ENCODE measurements at places on chromosomes 4 and X. TPM values are rescaled to one million over a fixed set of nuclear protein-coding genes. Genes with fewer than 3 reads are reported as not detected.

MXRA5 gene
- polyA plus RNA-seq = 0.15 TPM

- no peak overlapping the region for H3K27ac ChIP-seq
- H3K27me3 ChIP-seq = no peaks in the 10 kb centered on the region
- no peaks in the 10 kb centered on the region for H3K4me1 ChIP-seq
- DNase-seq = no peak
- H3K36me3 ChIP-seq = no peaks in the 10 kb centered on the region
- no peak overlapping the region for H3K4me3 ChIP-seq
Observed at GRCh38 chr4:38787693-38788092, 4.9 kb upstream of the TLR10 start.

STPG2 gene
- polyA plus RNA-seq = 0.15 TPM

- DNase-seq = no peak
- H3K36me3 ChIP-seq = no peaks in the 10 kb centered on the region
- H3K4me3 ChIP-seq = no peak overlapping the region
- no peak overlapping the region for H3K27ac ChIP-seq
Observed at GRCh38 chr4:36321176-36321575, 39.8 kb downstream of the DTHD1 start.

- no peaks in the 10 kb centered on the region for H3K27me3 ChIP-seq
- no peak overlapping the region for H3K27ac ChIP-seq
- no peak overlapping the region for H3K4me3 ChIP-seq
Observed at GRCh38 chr4:169256856-169257761, 13.6 kb downstream of the SH3RF1 start.

- no peaks in the 10 kb centered on the region for H3K36me3 ChIP-seq
- no peaks in the 10 kb centered on the region for H3K4me1 ChIP-seq
- no peaks in the 10 kb centered on the region for H3K27me3 ChIP-seq
- DNase-seq = no peak
- H3K4me3 ChIP-seq = no peak overlapping the region
- H3K27ac ChIP-seq = no peak overlapping the region
Observed at GRCh38 chrX:136457303-136457917, 30.3 kb upstream of the BRS3 start.

GRCh38 chr4:129094347-129094746 is 1.0 kb upstream of the SCLT1 start:
- peaks cover 18% of the 10 kb centered on the region for H3K4me1 ChIP-seq
- H3K4me3 ChIP-seq = peak overlapping the region; percentile 85
- no peak for DNase-seq
- no peaks in the 10 kb centered on the region for H3K36me3 ChIP-seq

PCYT1B gene
- polyA plus RNA-seq = 0.09 TPM

DNA sequence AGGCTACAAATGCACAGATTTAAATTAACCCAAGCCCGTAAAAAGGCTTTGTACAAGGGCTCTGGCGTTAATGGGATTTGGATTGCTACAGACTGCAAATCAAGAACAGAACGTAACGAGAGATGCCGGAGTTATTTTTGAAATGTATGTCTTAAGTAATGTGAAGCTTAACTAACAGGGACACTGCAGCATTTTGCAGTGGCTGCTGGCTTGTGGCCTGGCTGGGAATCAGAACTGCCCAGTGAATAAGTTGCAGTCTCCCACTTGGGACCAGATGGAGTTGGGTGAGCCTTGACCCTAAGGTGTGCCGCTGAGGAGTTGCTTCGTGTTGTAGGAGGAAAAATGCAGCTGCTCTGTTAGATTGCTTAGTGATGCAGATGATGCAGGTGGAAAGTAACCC is 318.4 kb downstream of the DHX15 start:
- H3K27me3 ChIP-seq = no peaks in the 10 kb centered on the region
- no peak overlapping the region for H3K27ac ChIP-seq
- no peak for DNase-seq
- no peaks in the 10 kb centered on the region for H3K36me3 ChIP-seq
- no peak overlapping the region for H3K4me3 ChIP-seq

DNA sequence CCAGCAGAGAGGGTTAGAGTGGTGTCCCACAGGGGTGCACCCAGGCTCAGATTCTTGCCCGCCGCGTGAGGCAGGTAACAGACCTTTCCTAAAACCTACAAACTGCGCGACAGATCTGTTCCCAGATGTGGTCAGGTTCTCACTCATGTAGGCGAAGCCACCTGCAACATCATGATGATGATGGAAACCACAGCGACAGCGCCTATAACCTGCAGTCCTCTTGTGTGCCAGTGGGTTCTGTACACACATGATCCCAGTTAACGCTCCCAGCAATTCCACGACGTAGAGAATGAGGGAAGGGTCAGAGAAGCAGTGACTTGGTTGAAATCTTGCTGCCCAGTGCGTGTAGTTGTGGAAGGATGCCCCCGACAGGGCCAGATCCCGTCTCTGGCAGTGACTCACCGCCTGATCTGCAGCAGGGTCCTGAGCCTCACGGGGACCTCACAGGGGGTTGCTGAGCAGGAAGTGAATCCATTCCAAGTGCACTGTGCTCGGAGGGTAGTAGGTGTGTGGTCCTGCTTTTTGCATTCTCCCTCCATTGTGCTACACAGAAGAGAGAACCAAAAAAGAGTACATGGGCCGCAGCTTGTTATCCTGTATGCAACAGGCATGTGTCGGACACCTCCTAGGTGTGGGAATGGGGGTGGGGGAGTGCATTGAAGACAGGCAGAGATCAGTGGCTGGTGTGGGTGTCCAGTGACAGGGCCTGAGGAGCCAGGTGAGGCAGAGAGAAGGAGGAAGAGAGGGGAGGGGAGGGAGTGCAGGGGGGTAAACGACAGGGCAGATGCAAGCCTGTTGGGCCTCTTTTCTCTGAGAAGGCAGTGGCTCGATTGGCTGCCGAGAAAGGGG is 66.6 kb downstream of the MTMR1 start:
- no peak overlapping the region for H3K4me3 ChIP-seq
- H3K27me3 ChIP-seq = no peaks in the 10 kb centered on the region
- peaks cover 23% of the 10 kb centered on the region for H3K36me3 ChIP-seq
- no peaks in the 10 kb centered on the region for H3K4me1 ChIP-seq

DNA sequence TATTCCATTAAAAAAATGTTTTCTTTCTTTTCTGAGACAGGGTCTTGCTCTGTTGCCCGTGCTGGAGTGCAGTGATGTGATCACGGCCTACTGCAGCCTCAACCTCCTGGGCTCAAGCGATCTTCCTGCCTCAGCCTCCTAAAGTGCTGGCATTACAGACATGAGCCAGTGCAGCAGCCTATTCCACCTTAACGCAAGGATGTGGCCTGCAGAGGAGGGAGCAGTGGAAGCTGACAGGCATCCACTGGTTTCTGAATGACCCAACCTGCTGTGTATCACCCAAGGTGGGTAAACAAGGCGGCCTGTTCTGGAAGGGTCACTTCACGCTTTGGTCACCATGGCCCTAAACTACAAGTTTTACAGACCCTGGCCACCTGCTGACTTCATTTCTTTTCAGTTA is 60.8 kb downstream of the ACOX3 start:
- DNase-seq = no peak
- no peaks in the 10 kb centered on the region for H3K27me3 ChIP-seq
- H3K36me3 ChIP-seq = no peaks in the 10 kb centered on the region
- peaks cover 4% of the 10 kb centered on the region for H3K4me1 ChIP-seq

DNA sequence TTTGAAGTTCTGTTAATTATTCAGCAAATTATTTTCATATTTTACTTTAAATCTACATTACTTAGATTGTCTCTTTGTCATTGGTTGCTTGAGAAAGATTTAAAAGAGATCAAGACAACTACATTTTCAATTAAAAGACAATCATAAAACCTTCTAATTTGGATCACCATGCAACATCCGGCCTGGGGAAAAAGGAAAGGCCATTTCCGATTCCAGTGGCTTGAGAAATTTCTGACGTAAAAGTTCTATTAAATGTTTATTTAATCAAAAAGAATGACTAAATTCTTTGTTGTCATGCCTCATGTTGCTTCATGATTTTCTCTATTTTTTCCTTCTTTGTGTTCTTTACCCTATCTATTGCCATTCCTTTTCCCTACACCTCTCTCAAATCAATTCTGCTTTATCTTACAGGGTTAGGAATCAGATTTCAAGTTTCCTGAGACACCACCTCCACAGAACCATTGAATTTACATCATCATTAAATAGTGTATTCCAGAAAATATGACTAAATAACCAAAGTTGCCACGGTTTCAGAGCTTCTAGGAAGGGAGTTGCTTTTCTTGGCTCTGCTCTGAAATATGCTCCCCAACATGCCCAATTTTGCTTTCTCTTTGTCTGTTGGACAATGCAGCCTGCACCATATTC is 124.6 kb upstream of the ACSL4 start:
- H3K4me3 ChIP-seq = no peak overlapping the region
- H3K36me3 ChIP-seq = no peaks in the 10 kb centered on the region
- peak overlapping the region; percentile 64 for H3K27ac ChIP-seq
- no peaks in the 10 kb centered on the region for H3K27me3 ChIP-seq

GRCh38 chrX:122439831-122440230 is 744.2 kb upstream of the GRIA3 start:
- H3K27me3 ChIP-seq = no peaks in the 10 kb centered on the region
- H3K36me3 ChIP-seq = no peaks in the 10 kb centered on the region
- no peaks in the 10 kb centered on the region for H3K4me1 ChIP-seq
- H3K27ac ChIP-seq = no peak overlapping the region
- DNase-seq = no peak

PNMA5 gene
- polyA plus RNA-seq = not detected

DNA sequence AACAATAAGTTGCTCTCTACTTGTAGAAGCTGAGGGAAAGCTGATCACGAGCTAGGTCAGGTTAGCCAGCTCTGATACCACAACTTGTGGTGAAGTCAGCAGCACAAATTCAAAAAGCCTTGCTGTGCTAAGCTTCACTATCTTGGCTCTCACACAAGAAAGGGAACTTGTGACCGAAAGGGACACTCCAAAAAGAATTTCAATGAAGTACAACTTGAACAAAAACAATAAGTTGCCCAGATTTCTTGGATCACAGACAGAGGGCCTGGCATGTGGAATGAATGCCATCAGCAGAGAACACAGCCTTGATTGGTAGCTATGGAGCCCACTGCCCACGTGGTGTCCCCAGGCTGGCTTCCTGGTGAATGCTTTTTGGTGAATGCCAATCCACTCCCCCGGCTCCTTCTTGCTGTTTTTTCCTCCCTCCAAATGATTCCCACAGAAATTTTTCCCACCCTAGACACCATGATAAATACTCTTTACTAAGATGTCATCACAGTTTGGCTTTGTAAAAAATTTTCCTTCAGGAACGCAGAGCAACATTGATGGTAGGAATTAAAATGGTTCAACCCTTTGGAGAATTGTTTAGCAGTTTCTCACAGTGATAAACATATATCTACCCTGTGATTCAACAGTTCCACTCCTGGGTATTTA is 82.6 kb downstream of the ANXA3 start:
- no peaks in the 10 kb centered on the region for H3K27me3 ChIP-seq
- H3K4me1 ChIP-seq = peaks cover 14% of the 10 kb centered on the region
- no peak overlapping the region for H3K27ac ChIP-seq
- DNase-seq = peak; percentile 43
- no peak overlapping the region for H3K4me3 ChIP-seq

DNA sequence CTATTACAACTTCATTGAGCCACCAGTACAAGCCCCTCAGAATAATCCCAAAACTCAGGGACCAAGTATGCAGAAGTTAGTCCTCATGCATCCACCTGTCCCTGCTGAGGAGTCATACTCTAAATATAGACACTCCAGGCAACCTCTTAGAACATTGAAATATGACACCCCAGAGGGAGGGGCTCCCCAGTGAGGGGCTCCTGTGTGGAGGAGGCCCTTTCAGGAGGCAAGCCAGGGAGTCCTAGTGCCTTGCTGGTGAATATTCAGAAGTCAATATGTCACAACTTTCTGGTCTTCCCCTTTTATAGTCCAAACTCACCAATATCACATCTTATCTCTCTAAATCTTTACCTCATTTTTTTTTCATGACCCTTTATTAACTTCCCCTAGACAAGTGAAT is 1.6 kb upstream of the ARMCX6 start:
- H3K4me3 ChIP-seq = no peak overlapping the region
- H3K36me3 ChIP-seq = no peaks in the 10 kb centered on the region
- peaks cover 5% of the 10 kb centered on the region for H3K27me3 ChIP-seq
- no peak overlapping the region for H3K27ac ChIP-seq
- no peak for DNase-seq

DNA sequence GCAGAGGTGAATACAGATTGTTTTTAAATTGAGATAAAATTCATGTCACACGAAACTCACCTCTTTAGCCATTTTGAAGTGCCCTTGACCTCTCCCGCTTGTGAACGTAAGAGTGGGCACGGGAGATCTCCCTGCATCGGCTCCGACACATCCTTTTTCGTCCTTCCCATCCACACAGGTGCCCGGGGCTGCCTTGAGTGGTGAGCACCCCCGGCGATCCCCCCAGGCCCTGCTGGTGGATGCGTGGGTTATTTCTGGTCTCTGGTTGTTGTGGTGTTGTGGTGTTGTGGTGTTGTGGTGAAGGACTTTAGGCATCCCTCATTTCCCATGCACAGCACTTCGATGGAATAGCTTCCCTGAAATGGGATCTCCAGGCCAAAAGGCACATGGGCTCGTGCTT is 46.1 kb downstream of the PSAPL1 start:
- no peaks in the 10 kb centered on the region for H3K4me1 ChIP-seq
- no peaks in the 10 kb centered on the region for H3K27me3 ChIP-seq
- no peaks in the 10 kb centered on the region for H3K36me3 ChIP-seq
- H3K4me3 ChIP-seq = no peak overlapping the region
- no peak for DNase-seq
- no peak overlapping the region for H3K27ac ChIP-seq

DNA sequence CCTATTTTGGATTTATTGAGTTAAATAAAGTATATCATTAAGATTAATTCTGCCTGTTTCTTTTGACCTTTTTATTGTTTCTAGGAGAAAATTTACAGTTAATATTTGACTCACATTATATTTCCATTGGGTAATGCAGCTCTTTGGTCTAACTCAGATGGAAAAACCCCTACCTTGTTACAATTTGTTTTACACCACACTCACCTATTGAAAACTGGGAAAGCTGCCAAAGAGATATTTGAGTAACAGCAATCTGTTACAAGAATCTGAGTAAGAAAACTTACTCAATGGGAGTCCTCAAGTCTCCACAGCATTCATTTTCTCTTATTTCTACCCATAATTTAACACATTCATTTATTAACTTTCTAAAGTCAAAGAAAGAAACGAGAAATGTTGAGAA is 108.0 kb upstream of the TLL1 start:
- H3K4me1 ChIP-seq = no peaks in the 10 kb centered on the region
- H3K27ac ChIP-seq = no peak overlapping the region
- H3K4me3 ChIP-seq = no peak overlapping the region
- H3K27me3 ChIP-seq = no peaks in the 10 kb centered on the region

CHRNA9 gene
- polyA plus RNA-seq = not detected

NOX1 gene
- not detected for polyA plus RNA-seq
